KBM-7 (cell line): ENCODE measurements at places on chromosomes 3 and 15.

GRCh38 chr3:169772305-169772896 lies 795 bp upstream of the MYNN start:
- peak; percentile 83 for DNase-seq

- peak; percentile 32 for DNase-seq
Observed at GRCh38 chr3:25532431-25533162, 104.5 kb downstream of the RARB start.

DNA sequence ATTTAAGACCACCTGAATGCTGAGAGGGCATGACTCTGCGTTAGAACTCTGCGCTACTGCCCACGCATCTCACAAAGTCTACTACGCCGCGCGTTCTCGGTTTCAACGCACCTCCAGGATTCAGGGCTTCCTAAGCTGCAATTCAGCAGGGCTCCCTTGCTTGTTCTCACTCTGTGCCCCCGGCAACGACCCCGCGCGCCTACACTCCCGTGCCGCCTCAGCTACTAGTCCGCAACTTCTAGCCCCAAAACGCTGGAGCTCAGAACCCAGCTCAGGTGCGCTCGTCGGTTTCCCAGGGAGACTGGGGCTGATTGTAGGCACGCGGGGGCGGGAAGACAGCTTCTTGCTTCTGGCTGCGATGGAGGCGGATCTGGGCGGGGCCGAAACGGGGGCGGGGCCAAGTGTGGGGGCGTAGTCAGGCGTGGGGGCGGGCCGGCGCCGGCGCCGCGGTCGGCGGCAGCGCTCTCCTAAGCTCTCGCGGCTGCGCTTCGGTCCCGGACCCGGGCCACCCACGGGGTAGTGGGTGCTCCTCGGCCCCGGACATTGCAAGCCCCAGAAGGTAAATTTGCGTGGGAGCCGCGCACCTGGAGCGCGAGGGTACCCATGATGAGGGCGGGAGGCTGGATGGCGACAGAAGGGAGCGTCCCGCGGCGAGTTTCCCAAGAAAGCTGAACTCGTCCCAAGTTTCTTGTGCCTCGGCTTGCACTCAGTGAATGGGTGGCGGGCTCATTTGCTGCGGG lies at the start of gene ARHGEF26:
TSS of gene ARHGEF26 (plus strand) at position 430 of the 740 bp plus-strand sequence. CDS start 603 bp downstream, outside the sequence.
- DNase-seq, result peak; percentile 79

DNA sequence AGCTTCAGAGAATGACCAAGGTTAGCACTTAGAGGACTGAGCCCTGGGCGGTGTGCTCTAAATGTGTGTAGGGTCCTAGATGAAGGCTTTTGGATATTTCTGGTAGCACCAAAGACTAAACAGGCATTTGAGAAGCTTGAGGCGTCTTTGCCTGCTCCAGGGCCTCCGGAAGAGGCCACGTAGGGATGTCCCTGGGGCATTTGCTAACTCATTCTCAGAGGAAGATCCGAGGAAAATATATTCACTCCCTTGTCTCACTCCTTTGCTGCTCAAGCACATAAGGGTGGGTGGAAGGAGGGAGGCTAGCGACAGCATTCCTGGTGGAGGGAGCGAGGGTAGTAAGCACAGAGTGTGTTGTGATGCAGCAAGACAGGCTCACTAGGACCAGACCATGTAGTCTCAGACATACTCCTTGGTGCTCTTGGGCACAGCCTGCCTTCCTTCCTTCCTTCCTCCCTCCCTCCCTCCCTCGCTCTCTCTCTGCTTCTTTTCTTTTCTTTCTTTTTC lies 38.5 kb upstream of the XCR1 start:
- DNase-seq, result no peak

- no peak for DNase-seq
Observed at GRCh38 chr15:51024735-51025453, 69.8 kb downstream of the TNFAIP8L3 start.

- no peak for DNase-seq
Observed at GRCh38 chr3:28134792-28135375, 106.5 kb upstream of the CMC1 start.

DNA sequence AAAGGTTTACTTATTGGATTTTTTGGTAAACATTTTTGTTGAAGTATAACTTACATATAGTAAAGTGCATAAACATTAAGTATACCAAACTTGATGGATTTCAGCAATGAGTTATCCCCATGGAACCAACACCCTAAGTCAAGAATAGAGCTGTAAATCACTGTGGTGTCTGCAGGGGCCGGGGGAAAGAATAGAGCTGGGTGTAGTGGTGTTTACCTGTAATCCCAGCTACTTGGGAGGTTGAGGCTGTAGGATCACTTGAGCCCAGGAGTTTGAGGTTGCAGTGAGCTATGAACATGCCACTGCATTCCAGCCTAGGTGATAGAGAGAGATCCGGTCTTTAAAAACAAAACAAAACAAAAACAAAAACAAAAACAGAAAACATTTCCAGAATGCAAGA lies 13.3 kb upstream of the FEM1B start:
- DNase-seq, result no peak

DNA sequence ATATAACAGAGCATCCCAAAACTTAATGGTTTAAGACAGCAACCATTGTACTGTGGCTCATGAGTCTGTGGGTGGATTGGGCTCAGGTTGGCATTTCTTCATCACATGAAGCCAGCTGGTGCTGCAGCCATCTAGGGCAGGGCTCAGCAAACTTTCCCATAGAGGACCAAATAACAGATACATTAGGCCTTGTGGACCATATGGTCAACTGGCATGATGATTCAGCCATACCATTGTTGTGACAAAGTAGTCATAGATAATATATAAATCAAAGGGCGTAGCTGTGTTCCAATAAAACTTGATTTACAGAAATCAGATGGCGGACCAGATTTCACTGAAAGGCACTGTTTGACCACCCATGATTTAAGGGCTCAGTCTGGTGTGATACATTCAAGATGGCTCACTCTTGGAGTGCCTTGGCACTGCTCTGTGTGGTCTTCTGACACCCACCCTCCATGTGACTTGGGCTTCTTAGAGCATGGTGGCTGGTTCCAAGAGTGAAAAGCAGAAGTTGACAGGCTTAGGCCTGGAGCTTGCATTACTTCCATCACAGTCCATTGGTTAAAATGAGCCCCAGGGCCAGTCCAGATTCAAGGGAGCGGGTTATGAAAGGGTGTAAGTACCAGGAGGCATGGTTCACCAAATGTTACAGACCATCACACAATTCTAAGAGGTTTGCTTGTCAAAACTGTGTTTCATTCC lies 40.8 kb upstream of the BHLHE40 start:
- DNase-seq, result peak; percentile 14

DNA sequence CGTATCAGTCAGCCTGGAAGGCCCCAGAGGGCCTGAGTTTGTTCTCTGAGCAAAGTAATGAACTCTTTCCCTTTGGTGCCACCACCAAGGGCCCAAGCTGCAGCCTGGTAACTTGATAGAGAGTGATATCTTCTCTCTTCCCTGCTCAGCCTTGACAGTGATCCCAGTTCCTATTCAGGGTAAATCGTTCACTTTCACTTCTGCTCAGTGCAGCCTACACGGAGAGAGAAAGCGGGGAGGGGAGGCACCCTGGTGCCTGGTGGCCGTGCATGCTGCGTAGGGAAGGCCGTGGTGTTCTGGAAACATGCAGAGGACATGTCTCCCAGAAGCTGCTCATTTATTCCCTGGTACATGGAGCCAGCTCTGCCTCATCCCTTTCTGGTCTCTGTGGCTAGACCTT lies 54.9 kb downstream of the KIF9 start:
- no peak for DNase-seq

DNA sequence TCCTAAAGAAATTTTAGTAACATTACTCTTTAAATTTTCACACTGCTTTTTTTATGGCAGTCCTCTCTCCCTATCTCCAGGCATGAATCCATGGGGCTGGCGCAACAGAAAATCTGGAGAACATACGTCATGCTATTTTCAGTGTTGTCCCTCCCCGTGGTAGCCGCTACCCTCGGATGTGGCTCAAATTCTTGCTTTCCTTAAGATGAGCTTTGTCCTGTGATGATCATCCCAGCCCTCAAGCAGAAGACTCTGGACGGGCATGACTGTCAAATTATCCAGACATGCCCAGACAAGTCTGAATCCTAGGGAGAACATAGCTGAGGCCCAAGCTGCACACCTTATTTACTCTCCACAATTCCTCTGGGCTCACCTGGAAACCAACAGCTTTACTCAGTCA lies 49.1 kb downstream of the FMN1 start:
- no peak for DNase-seq

DNA sequence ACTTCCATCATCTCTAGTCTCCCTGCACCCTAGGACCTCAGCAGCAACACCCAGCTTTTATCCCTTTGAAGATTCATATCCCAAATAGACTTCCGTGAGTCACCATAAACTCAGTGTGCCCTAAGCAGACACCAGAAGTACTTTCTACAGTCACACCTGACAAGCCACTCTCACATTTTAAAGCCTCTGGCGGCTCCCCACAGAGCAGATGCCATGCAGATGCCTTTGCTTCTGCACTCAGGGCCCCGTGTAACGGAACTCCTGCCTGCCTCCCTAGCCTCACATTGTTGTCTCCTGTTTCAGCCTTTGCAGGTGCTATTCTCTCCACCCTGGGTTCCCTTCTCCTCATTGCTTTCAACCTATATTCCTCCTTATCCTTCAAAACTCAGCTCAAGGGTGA lies 155.5 kb upstream of the SLC24A5 start:
- DNase-seq, result no peak

DNA sequence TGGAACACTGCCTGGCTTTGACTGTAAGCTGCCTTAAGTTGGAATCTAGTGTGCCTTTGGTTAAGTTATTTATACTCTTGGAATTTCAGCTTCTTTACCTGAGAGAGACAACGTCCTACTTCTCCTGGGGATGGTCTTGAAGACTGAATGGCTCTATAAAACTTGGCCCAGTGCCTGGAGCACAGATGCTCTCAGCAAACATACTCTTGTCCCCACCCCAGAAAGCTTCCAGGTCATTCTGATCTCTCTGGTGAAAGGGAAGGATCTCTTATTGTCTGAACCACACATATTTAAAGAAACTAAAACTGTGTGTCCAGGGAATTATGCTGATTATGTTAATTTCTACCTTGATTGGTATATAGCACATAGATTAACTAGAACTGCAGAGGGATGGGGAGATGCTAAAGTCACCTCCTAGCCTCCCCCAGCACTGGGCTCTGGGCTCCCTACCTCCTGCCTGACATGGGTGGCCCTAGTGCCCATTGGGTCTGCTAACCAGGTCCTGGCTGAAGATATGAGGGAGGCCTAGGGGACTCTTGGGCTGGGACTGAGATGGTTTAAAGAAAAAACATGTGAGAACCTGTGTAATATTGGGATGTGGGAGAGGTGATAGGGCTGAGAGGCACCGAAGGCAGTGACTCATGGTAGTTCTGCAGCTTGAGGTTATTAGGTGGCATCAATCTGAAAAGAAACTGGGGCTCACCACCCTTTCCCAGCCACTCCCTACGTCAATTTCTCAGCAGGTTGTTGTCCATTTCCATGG lies 171.0 kb downstream of the RPLP1 start:
- no peak for DNase-seq
